Upper lobe of right lung (tissue), 1 donor: ENCODE measurements at places on chromosomes 3 and 15. TPM values are rescaled to one million over a fixed set of nuclear protein-coding genes. Genes with fewer than 3 reads are reported as not detected.

DNA sequence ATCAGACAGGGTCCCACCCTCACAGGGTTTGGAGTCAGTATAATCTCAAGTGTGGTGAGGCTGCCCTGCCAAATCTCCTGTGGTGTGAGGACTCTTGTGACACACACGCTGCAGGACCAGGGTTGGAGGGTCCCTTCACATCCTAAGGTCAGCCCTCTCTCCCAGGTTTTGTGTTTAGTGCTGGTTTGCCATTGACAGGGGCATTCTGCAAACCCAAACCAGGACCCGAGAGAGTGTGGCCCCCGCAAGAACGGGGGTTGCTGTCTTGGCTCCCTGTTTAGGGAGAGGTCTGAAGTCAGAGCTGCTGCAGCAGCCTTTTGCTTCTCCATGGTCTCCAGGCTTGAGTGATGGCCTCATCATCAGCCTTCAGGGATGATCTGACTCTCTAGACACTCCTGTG, 14.7 kb downstream of the FAM107A start:
- H3K27me3 ChIP-seq: no peaks in the 10 kb centered on the region
- no peak for DNase-seq
- no peak overlapping the region for H3K27ac ChIP-seq
- H3K4me1 ChIP-seq: no peaks in the 10 kb centered on the region

DNA sequence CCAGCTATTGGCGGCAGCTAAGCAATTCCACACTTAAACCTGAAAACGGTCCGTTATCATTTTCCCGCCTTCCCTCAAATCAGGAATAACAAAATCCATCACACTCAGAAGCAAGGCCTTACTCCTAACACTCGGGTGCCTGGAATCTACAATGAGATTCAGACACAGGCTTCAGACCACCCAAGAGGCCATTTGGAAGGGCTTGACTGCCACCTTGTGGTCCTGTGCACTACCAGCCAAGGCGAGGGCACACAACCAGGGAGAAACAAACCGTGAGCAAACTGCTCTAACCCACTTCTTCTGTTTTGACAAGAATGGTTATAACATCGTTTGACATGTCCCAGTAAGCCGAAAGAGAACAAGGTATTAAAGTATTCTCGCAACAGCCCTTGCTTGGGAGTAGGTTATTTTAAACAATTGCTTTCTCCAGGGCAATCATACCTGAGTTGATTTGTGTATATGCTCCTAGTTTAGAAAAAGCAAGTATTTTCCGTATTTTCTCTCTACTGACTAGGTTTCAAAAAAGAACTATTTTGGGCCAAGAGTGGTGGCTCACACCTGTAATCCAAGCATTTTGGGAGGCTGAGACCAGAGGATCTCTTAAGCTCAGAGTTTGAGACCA, 40.1 kb upstream of the TAFA4 start:
- no peak overlapping the region for H3K27ac ChIP-seq
- no peaks in the 10 kb centered on the region for H3K4me1 ChIP-seq
- DNase-seq: no peak
- no peak overlapping the region for H3K4me3 ChIP-seq
- no peaks in the 10 kb centered on the region for H3K27me3 ChIP-seq

GRCh38 chr3:185479373-185479945, 19.4 kb downstream of the TMEM41A start:
- no peak overlapping the region for H3K27ac ChIP-seq
- DNase-seq: no peak
- no peak overlapping the region for H3K4me3 ChIP-seq
- H3K4me1 ChIP-seq: no peaks in the 10 kb centered on the region
- no peaks in the 10 kb centered on the region for H3K27me3 ChIP-seq

DNA sequence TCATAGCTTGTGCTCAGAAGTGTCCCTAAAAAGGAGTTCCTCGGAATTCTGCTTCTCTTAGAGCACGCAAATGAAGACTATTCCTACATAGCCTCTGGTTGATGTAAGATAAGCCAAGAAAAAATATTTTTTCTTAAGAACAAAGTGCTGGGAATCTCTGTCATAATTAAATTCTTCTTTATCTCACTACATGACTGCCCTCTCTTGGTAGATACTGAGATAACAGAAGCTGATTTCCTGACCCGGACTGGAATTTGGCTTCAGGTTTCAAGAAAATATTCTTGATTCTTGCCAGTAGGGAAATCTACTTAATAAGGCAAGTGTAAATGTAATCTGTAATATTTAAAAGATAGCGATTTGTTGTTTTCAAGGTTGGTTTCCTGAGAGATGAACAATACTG, 31.3 kb upstream of the SETMAR start:
- no peaks in the 10 kb centered on the region for H3K27me3 ChIP-seq
- H3K27ac ChIP-seq: no peak overlapping the region
- no peak for DNase-seq
- peaks cover 14% of the 10 kb centered on the region for H3K4me1 ChIP-seq

GRCh38 chr3:198030125-198030524, 70.1 kb downstream of the LMLN start:
- H3K27ac ChIP-seq: no peak overlapping the region
- H3K36me3 ChIP-seq: no peaks in the 10 kb centered on the region
- no peaks in the 10 kb centered on the region for H3K27me3 ChIP-seq
- DNase-seq: no peak
- no peak overlapping the region for H3K4me3 ChIP-seq

- no peaks in the 10 kb centered on the region for H3K27me3 ChIP-seq
- DNase-seq: no peak
- no peak overlapping the region for H3K27ac ChIP-seq
- no peak overlapping the region for H3K4me3 ChIP-seq
- no peaks in the 10 kb centered on the region for H3K36me3 ChIP-seq
These were observed 850.3 kb downstream of the ROBO1 start for GRCh38 chr3:78917536-78917935.

DNA sequence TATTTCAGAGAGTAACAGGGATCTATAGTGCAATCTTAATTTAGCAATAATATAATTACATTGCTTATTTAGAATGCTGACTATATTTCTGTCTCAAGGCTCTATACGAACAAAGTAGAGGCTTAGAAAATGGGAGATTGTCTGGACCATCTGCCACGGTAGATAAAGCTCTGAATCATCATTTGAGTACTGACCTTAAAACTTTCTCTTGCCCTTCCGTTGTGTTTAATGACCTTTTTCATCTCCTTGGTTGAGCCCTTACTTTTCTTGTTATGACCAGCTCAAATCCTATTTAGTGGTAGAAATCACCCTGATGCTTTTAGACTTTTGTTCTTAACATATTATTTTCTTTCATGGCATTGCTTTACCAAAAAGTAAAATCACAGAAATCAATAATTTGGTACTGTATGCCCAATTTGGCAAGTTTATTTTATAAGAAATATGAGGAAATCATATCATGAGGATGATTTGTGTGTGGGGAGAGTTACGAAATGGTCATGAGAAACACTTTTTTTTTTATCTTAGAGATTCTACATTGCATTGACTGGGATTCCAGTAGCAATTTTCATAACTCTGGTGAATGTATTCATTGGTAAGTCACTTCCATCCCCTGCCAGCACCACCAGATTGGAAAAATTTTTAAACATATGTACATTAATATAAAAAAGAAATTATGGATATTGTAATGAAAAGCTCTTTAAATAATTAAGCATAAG, 11.0 kb downstream of the NDUFB5 start:
- no peak overlapping the region for H3K4me3 ChIP-seq
- no peak for DNase-seq
- H3K4me1 ChIP-seq: no peaks in the 10 kb centered on the region
- no peaks in the 10 kb centered on the region for H3K27me3 ChIP-seq
- H3K27ac ChIP-seq: no peak overlapping the region
- H3K36me3 ChIP-seq: peaks cover 36% of the 10 kb centered on the region

DNA sequence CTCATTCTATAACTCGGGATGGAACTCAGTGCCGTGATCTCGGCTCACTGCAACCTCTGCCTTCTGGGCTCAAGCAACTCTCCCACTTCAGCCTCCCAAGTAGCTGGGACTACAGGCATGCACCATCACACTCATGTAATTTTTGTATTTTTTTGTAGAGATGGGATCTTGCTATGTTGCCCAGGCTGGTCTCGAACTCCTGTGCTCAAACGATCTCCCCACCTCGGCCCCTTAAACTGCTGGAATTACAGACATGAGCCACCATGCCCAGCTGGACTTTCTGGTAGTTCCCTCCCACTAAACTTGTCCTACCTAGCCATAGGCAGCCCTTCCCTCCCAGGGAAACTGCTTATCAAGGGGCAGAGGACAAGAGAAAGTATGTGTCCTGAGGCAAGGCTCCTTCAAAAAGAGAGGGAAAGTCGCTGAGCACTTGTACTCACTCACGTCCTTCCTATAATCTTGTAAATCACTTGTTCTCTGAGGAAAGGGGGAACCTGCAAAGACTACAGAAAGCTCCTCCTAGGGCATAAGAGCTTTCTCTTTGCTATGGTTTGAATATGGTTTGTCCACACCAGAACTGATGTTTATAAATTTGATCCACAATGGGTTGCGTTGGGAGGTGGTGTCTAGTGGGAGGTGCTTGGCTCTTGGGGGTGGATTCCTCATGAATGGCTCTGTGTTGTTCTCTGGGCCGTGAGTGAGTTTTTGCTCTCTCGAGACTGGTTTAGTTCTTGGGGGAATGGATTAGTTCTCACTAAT, 13.6 kb upstream of the TBL1XR1 start:
- no peak overlapping the region for H3K4me3 ChIP-seq
- H3K27ac ChIP-seq: no peak overlapping the region
- H3K4me1 ChIP-seq: no peaks in the 10 kb centered on the region
- no peak for DNase-seq

GRCh38 chr3:197709135-197709534, 27.6 kb downstream of the RUBCN start:
- H3K4me1 ChIP-seq: peaks cover 22% of the 10 kb centered on the region
- H3K27ac ChIP-seq: no peak overlapping the region
- H3K36me3 ChIP-seq: peaks cover 15% of the 10 kb centered on the region
- DNase-seq: no peak

- peaks cover 42% of the 10 kb centered on the region for H3K36me3 ChIP-seq
- H3K27me3 ChIP-seq: no peaks in the 10 kb centered on the region
- peaks cover 91% of the 10 kb centered on the region for H3K4me1 ChIP-seq
- peak overlapping the region; percentile 32 for H3K27ac ChIP-seq
These were observed 19.4 kb downstream of the TGFBR2 start for GRCh38 chr3:30625541-30626438.

- H3K27ac ChIP-seq: no peak overlapping the region
- no peak for DNase-seq
- H3K4me1 ChIP-seq: no peaks in the 10 kb centered on the region
- H3K36me3 ChIP-seq: no peaks in the 10 kb centered on the region
- H3K27me3 ChIP-seq: no peaks in the 10 kb centered on the region
- no peak overlapping the region for H3K4me3 ChIP-seq
These were observed 211.7 kb downstream of the DTWD1 start for GRCh38 chr15:49832511-49832910.

- no peaks in the 10 kb centered on the region for H3K36me3 ChIP-seq
- H3K4me1 ChIP-seq: no peaks in the 10 kb centered on the region
- no peak for DNase-seq
- no peaks in the 10 kb centered on the region for H3K27me3 ChIP-seq
These were observed 830.0 kb upstream of the ALCAM start for GRCh38 chr3:104536715-104537114.

GRCh38 chr3:150874666-150875219, 30.5 kb downstream of the MINDY4B start:
- H3K27me3 ChIP-seq: no peaks in the 10 kb centered on the region
- no peak for DNase-seq
- no peak overlapping the region for H3K27ac ChIP-seq
- no peaks in the 10 kb centered on the region for H3K36me3 ChIP-seq

DNA sequence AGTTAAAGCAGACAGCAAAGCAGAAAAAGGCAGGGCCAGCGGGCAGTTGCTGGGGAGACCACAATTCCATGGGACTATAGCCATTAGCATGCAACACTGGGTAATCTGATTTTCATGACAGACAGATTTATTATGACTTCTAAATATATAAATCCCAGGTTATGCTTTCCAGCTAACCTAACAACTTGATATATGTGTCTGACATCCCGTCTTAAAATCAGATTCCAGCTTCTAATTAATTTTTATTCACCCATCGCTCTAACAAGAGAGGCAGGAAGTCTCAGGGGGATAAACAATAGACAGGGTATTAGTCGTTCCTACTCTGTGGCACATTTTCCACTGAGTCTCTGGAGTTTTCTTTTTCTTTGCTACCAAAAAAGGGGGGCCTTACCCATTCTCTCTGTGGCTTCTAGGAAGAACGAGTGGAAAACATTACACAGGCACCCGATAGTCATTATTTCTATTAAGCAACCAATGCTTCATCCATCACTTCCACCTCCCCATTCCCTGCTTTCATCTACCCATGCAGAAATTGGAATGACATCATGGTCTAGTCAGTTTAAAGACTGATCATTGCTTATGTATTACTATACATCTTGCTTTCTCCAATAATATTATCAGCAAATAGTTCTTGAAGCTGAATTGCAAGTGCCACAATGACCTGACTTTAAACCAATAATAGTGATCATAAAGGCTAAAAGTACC, 173.1 kb downstream of the FHIT start:
- H3K4me3 ChIP-seq: no peak overlapping the region
- no peaks in the 10 kb centered on the region for H3K36me3 ChIP-seq
- no peak for DNase-seq
- no peaks in the 10 kb centered on the region for H3K27me3 ChIP-seq

- no peaks in the 10 kb centered on the region for H3K27me3 ChIP-seq
- no peak for DNase-seq
- H3K4me1 ChIP-seq: peaks cover 17% of the 10 kb centered on the region
- no peak overlapping the region for H3K4me3 ChIP-seq
These were observed 4.5 kb downstream of the PTX3 start for GRCh38 chr3:157441102-157441624.

DNA sequence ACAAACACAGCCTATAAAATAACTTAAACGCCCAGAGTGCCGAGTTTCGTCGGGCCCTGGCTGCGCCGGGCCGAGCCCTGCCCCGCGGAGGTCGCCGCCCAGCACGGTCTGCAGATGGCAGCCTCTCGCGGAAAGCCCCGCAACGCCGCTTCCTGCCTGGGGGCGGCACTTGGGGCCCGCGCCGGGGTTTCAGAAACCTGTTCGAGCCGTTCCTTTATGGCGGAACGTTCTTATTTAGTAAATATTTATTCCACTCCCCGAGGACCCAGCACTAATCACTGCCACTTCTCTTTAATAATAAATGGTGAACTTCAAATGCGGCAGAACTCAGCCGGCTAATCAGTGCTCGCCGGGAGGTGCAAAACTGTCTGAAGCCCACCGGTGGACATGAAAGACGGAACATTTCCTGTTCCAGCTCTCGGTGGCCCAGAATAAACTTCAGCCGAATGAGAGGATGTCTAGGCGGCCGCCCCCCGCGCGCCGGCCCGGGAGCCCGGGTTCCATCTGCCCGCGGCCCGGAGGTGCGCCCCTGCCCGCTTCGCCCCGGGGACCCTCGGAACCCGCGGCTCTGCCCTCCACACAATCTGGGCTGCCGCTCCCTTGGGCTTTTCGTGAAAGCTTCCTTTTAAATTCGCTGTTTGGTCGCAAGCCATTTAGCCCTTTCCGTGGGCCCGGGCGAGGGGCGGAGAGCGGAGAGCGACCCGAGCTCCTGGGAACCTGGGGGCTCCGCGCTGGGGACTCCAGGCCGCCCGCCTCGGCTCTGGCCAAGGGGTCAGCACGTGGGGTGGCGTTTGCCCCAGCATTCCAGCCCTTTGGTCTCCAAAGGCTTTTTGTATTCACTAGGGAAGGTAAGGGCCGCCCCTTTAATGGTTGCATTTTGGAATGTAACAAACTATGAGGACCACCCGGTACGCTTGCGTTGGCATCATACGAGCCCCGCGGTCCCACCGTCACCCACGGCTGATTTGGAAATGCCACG, 110.8 kb upstream of the ATP11B start:
- DNase-seq: peak; percentile 75
- H3K4me3 ChIP-seq: peak overlapping the region; percentile 54
- H3K27ac ChIP-seq: no peak overlapping the region
- peaks cover 7% of the 10 kb centered on the region for H3K4me1 ChIP-seq
- peaks cover 53% of the 10 kb centered on the region for H3K27me3 ChIP-seq

The DNAJC17 gene
- total RNA-seq: 30.7 TPM

The C3orf38 gene
- 18.1 TPM for total RNA-seq

The ATG7 gene
- total RNA-seq: 49.9 TPM

The SNRK gene
- total RNA-seq: 46.3 TPM

The PRR20G gene
- not detected for total RNA-seq
